ENCODE measurements at places on chromosomes 6 and 20.

- DNase-seq, result no peak
These were observed 30.8 kb downstream of the FBXO5 start for GRCh38 chr6:152952045-152952444.

DNA sequence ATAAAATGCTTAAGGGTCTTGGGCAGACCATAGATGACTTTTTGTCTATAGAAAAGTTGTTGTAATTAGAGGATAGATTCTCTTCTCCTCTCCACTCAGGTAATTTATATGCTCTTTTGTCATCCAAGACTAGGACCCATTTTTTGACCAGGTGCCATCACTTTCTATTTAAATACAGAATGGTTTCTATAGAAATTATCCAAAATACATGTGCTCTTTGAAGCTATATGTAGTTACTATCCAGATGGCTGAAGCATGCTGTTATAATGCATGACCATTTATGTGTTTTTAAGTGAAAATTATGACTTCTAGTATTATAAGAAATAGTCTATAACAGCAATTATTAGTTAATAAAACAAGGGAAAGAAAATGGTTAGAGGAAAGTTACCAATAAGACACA lies 3.0 kb upstream of the MLIP start:
- DNase-seq, result no peak

DNA sequence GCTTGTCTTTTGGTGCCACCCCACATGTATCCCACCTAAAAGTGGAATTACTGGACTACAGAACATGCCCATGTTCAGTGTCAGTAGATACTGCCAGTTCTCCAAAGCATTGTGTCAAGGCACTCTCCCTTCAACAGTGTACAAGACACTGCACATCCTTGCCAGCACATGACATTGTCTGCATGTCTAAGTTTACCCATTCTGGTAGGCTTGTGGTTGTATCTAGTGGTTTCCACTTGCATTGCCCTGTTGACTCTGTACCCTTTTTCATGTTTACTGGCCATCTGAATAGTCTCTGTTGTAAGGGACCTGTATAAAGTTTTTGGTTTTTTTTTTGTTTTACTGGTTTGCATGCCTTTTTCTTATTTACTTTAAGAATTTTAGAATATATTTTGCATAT lies 222.4 kb upstream of the CNR1 start:
- no peak for DNase-seq

DNA sequence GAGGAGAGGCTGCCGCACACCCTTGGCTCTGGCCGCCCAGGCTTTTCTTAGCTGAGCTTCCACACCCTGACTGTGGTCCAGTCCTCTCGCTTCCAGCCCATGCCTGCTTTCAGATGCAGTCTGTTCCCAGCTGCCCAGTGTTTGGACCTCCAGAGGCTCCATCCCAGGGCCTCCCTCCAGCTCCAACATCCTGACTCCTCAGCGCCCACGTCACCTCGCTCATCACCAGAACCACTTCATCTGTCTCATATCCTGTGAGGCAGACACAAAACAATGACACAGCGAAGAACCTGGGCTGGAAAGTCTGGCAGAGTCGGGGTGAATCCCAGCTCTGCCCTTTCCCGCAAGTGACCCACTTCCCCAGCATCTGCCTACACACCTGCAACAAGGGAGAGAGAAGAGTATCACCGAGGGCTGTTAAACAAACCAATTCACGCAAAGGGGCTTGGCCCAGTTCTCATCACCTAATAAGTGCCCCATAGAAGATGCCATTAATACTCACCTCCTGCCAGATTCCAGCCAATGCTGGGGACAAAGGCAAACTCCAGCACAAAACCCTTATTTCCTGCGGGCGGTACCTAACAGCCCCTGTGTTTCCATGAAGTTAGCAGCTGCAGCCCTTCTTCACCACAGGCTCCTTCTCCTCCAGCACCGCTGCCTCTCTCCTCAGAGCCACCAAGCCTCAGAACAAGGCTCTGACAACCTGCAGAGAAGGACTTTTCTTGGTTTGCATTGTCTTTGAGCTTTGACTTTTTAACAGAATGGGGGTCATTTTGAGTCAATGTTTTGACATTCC lies 133.4 kb upstream of the CDH4 start:
- DNase-seq, result no peak

- DNase-seq, result no peak
These were observed 39.4 kb downstream of the REPS1 start for GRCh38 chr6:138948546-138949179.

DNA sequence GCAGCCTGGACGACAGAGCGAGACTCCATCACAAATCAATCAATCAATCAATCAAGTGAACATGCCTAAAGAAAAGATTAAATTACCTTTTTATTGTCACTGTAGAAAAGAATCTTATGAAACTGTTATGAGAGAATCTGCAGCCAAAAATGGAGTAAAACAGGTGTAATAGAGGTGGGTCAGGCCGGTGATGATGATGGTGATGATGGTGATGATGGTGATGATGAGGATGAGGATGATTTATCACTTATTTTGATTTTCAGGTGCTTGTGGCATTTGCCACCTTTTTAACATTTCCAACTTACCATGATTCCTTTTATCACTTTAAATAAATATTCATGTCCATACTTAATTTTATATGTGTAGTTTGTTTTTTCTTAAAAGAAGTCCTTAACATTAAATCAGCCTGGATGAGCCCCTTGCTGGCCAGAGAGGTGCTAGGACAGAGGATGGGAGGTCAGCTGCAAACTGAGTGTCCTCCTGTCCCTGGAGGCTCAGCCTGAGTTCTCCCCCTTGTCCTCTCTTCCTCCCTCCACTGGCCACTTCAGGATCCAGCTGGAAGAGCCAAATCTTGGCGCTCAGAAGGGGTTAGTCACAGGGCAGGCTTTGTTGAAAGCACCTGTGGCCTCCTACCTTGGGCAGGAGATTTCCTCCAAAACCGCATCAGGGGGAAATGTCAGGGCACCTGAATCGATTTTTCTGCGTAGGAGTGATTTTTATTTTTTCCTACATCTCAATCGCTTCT lies 32.6 kb downstream of the SLC2A10 start:
- no peak for DNase-seq

- no peak for DNase-seq
These were observed 77.1 kb downstream of the SOD2 start for GRCh38 chr6:159615918-159616317.

- DNase-seq, result peak; percentile 47
These were observed 2.7 kb upstream of the PAX1 start for GRCh38 chr20:21702553-21703470.

DNA sequence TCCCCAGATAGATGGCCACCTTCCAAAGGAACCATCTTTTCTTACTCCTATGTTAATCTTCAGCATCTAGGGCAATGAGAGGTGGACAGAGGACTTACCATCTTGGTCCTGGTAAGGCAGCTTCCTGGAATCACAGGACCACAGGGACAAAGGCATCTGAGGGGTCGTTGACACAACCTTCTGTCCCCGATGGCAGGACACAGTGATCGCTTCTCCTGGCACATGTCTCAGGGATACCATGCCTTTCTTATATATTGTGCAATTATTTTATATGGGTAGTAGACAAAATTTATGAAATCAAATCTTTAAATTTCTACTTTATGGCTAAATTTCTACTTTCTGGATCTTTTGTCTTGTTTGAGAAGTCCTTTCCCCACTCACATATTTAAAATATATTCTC lies 20.1 kb downstream of the SERPINB1 start:
- DNase-seq, result no peak

- DNase-seq, result no peak
These were observed 1.7 kb downstream of the MICAL1 start for GRCh38 chr6:109453594-109454495.

DNA sequence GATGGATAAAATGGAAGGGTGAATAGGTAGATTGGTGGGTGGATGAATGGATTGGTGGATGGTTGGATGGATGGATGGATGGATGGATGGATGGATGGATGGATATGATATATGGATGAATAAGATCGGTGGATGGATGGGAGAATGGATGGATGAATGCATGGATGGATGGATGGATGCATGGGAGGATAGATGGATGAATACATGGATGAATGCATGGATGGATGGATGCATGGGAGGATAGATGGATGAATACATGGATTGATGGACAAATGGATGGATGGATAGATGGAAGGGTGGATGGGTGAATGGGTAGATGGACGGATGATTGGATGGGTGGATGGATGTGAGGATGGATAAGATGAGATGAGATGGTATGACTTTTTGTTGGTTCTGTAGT lies 95.7 kb upstream of the DUSP22 start:
- no peak for DNase-seq

- no peak for DNase-seq
These were observed 12.1 kb upstream of the NFATC2 start for GRCh38 chr20:51554538-51555165.

GRCh38 chr6:113122060-113122459 lies 735.1 kb upstream of the MARCKS start:
- no peak for DNase-seq

DNA sequence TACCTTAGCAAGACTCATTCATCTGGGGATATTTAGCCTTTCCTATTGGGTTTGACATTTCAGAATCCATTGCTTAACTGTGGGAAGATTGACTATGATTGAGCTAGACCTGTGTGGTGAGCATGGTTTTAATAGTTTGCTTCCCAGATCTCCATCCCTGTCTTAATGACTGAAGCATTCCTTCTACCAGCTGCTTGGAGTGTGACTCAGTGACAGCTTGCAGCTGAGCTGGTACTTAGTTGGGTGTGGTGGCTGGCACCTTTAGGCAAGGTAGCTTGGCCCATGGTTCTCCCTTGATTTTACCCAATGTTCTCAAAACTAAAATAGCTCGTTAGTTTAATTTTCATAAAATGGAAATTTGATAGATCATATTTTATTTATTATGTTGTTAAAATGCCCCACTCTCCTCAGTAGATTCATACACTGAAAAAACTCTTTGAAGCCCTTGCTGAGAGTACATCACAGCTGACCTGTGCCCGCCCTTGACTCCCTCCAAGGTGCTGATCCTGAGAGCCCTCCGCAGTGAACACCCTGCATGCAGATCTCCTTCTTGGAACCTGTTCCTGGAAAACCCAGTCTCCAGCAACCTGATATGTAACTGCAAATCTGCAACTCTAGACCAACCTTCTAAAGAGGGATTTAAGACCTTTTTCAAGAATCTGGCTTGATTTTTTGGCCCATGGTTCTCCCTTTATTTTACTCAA lies 19.1 kb downstream of the DOK5 start:
- DNase-seq, result no peak

- DNase-seq, result no peak
These were observed 1.2 kb downstream of the DCBLD1 start for GRCh38 chr6:117483645-117484016.

GRCh38 chr6:40551966-40552505 lies 35.1 kb downstream of the LRFN2 start:
- no peak for DNase-seq

GRCh38 chr20:15917283-15917682 lies 656.0 kb downstream of the KIF16B start:
- no peak for DNase-seq

- DNase-seq, result no peak
These were observed 89.8 kb upstream of the TENT5A start for GRCh38 chr6:81842254-81842653.

DNA sequence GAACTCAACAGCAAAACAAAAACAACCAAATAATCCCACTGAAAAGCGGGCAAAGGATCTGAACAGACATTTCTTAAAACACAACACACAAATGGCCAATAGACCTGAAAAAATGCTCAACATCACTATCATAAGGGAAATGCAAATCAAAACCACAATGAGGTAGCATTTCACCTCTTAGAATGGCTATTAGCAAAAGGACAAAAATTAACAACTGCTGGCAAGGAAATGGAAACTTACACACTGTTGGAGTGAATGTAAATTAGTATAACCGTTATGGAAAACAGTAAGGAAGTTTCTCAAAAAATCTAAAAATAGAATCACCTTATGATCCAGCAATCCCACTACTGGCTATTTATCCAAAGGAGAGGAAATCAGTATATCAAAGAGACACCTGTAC lies 20.9 kb downstream of the FAM8A1 start:
- DNase-seq, result no peak

DNA sequence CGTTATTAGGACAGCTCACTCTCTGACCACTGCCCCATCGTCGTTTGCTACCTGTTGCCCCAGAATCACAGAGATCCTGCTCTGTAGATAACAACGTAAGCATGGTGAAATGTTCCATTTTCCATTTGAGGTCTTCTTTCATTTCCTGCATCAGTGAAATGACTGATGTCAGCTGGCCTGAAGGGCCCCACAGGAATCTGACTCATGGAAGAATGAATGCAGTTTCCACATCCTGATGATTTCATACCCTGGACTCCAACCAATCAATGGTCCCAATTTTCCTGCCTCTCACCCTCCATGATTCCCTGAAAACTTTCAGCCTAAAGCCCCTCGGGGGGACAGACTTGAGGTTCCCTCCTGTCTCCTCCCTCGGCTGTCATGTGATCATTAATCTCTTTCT lies 394.4 kb upstream of the CDH4 start:
- DNase-seq, result no peak

- no peak for DNase-seq
These were observed 567.5 kb upstream of the SLC35B3 start for GRCh38 chr6:9002833-9003232.

- DNase-seq, result no peak
These were observed 116.9 kb upstream of the FLRT3 start for GRCh38 chr20:14454296-14454695.

DNA sequence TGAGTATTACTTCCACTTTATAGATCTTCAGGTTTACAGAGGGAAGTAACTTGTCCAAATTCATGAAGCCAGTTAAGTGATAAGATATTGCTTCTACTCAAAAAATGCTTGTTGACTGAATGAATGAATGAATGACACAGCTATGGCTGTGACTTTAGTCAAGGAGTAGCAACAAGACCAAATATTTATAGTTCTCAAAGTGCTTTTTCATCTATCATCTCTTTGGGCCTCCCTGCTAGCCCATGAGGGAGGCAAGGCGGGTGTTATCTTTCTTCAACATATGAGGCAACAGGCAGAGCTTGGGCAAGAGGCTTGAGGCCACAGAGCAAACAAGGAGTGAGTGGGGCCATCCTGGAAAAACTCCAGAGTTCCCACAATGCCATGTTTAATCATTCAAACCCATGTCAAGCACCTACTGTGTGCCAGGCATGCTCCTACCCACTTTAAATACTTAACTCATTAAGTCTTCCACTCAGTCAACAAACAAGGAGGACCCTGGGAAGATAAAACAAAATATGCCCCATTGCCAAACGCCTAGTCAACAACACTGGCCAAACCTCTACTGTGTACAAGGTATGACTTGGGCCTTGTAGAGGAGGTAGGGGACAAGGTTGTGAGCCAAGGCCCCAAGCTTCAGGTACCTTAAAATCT lies 15.9 kb downstream of the BCL2L1 start:
- no peak for DNase-seq

GRCh38 chr20:22071841-22072240 lies 366.4 kb downstream of the PAX1 start:
- no peak for DNase-seq

DNA sequence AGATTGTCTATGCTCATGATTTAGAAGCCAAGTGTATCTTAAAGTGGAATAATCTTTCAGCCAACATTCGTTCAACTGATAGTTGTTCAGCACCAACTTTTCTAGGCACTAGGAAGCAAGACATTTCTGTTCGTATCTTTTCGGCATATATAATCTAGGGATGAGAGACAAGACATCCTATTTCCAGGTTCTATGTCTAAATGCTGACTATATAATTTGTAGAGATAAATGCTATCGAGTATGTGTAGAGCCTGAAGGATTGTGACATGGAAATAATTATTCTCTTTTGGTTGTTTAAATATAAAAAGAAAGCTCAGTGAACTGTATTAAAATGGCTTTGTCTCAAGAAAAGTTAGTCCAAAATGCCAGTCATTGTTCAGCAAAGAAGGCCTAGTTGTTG lies 371.6 kb downstream of the DOK5 start:
- DNase-seq, result no peak
